ENCODE measurements at places on chromosomes 1 and 21.

DNA sequence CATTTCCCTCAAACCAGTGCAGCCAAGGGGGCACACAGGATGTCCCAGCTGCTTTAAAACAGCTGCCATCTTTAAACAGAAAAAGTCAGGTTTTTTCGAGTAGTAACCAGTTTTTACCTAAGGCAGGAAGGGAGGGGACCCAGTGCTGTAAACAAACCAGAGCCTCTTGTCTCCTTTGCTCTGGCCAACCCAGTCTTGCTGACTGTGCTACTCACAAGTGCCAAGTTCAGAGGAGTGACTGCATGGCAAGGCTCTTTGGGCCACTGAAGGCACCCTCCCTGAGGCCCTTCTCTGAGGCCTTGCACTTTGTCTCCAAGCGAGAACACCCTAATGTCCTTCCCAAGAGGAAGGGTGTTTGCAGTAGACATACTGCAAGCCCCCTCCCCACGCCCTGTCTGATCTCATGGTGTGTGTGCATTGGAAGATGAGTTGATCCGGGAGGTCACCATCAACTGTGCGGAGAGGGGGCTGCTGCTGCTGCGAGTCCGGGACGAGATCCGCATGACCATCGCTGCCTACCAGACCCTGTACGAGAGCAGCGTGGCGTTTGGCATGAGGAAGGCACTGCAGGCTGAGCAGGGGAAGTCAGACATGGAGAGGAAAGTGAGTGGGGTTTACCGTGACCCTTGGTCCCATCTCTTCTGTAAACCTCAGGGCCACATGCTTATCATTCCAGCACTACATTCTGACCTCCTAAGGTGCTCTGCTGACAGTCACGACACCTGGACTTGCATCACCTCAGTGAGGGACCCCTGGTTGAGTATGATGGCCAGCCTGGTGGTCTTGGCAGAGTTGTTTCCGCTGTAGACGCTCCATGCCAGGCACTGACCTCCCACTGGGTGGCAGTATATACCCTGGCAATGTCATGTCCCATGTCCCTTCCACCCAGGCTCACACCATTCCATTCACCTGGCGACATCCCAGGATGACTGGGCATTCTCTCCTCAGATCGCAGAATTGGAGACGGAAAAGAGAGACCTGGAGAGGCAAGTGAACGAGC lies 4.7 kb downstream of the DNALI1 start:
- DNase-seq: no peak

- DNase-seq: peak; percentile 25
Measured at GRCh38 chr1:148388260-148389026, 94.7 kb downstream of the PPIAL4G start.

- no peak for DNase-seq
Measured at GRCh38 chr1:240691909-240692705, 80.2 kb upstream of the GREM2 start.

DNA sequence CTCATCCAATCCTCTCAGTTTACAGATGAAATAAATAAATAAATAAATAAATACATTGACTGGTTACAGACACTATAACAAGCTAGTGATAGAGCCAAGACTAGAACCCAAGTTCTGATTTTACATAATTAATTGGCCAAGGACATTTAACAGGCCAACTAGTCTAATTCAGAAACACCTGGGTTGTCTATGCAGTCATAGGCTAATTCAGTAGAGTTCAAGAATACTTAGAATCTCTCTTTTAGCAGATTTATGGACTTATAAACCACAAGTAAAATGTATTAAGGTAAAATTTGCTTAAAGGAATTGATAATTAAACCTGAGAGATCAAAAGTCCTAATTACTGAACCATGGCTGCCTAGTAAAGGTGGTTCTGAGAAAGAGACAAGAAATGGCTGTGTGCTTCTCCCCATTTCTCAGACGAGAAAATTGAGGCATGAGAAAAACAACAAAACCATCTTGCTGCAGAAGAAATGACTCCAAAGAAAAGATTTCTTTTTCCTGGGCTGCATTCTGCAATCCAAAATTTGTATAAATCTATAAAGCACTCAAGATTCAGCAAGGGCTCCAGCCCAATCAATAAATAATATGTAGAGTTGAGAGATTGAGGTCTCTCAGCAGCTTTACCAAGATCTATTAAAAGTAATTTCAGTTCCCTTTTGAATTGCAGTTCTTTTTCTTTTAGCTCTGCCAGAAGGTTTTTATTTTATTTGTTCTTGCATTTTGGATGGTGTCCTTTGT lies 98.3 kb downstream of the DUSP10 start:
- no peak for DNase-seq

DNA sequence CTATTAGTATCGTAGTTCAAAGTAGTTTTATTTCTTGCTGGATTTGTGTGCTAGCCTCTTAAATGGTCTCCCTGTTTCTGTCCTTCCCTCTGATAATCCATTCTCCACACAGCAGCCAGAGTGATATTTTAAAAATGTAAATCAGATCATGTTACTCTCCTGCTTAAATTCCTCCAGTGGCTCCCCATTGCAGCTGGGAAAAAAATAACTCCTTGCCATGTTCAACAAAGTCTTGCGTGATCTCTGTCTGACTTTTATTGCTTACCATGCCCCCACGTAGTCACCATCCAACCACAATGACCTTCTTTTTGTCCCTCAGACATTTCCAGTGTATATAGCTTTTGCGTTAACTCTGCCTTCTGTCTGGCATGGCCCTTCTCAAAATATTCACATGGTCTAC lies 178.8 kb downstream of the FGGY start:
- no peak for DNase-seq

DNA sequence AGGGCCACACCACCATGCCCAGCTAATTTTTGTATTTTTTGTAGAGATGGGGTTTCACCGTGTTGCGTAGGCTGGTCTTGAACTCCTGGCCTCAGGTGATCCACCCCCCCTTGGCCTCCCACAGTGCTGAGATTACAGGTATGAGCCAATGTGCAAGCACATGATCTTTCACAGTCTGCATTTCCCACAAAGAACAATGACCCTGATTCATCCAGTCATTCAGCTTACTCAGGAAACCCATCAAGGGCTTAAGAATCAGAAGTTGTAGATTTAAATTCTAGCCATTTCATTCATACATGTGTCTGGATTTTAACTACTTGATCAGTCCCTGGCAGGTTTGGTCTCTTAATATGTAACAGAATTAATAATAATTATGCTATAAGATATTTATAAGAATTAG lies 2065.7 kb downstream of the MRPL39 start:
- no peak for DNase-seq

DNA sequence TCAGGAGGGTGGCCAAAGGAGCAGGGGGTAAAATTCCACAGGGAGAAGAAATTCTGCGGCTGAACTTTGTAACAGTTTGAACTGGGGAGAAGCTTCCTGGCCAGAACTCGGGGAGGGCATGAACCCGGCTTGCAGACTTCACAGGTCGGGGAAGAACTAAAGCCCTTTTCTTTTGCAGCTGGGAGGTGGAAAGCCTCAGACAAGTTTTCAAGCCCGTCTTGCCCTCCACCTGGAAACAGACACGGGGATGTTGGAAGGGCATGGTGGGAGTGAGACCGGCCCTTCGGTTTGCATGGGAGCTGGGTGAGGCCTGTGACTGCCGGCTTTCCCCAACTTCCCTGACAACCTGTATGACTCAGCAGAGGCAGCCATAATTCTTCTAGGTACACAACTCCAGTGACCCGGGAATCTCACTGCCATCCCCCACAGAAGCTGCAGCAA lies 11.3 kb downstream of the THEM4 start:
- no peak for DNase-seq

DNA sequence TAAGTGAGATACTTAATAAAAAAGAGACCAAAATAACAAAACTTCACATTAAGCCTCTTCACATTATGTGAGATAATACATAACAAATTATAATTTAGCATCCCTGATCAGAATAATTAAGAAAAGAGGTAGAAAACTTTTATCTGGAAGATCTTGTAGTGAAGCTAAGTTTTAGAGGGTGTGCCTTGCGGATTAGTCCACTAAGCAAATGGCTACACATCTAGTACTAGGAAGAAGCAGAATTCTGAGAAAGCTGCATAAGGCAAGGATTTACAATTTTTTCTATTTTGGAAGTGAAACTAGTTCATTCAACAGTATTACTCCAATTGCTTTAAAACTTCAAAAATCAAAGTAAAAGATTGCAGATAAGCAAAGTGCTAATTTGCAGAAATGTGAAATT lies 3.5 kb downstream of the YOD1 start:
- no peak for DNase-seq

DNA sequence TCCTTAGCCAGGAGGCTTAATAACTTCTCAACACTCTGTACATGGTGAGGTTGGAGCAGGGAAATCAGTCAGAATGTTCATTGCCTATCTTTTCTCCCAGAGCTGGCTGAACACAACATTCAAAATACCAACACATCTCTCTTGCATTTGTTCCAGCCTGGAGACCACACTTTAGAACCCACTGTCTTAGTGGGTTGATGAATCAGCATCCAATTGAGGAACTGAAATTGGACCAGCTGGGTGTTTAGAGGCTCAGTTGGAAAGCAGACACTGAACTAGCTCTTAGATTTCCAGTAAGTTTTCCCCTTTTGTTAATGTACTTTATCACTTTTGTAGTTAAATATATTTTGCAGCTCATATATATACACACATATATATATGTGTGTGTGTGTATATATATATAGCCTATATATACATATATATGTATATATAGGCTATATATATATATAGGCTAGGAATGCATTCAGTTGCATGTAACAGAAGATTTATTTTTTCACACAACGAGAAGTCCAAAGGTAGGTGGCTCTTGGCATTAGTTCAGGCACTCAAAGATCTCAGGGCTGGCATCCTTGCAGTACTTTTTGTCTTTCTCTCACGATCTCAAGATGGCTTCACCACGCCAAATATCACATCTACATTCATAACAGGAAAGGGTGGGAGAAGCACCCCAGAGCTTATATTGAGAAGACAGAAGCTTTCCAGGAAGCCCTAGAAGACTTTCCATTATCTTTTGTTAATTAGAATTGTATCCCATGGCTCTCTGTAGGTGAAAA lies 35.0 kb upstream of the HUNK start:
- DNase-seq: no peak

DNA sequence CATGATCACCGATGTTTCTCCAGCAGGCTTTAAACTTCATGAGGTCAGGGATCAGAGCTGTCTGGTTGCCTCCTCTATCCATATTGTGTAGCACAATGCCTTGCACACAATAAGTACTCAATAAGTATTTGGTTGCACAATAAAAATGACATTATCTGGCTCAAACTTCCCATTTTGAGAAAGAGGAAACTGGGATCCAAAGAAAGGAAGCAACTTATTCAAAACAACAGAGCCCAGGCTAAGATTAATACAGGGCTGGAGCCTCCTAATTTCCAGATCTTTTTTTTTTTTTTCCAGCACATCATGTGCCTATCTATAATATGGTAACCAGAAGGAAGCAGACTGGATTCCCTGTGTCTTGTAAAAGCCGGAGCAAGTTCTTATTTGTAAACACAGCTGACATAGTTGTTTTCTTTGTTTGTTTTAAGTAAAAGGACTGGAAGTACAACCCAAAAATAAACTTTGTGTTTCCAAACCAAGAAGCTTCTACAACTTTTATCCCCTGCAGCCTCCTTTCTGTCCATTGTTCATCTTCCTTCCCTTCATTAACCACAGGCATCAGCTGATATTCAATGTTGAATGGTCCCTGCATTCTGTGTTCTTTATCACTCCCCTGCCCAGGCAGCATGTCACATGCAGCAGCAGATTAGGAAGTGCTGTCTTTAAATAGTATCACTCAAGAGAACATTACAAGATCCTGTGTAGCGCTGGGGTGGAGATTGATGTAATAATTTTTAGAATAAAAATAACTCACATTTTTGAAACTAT lies 71.2 kb upstream of the HOOK1 start:
- no peak for DNase-seq

DNA sequence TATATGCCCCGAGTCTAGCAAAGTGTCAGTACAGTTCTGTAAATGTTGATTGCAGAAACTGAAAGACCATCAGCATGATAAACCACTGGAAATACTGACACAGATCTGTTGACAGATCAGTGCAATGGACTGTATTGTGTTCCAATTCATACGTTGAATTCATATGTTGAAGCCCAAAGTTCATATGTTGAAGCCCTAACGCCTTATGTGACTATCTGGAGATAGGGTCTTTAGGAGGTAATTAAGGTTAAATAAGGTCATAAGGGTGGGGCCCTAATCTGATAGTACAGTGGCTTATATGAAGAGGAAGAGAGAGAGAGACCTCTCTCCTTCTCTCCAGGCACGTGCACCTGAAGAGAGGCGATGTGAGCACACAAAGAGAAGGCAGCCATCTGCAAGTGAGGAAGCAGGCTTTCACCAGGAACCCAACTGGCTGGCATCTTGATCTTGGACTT lies 144.7 kb downstream of the MRPL39 start:
- no peak for DNase-seq

GRCh38 chr1:214316593-214316992 lies 35.6 kb downstream of the SMYD2 start:
- no peak for DNase-seq

DNA sequence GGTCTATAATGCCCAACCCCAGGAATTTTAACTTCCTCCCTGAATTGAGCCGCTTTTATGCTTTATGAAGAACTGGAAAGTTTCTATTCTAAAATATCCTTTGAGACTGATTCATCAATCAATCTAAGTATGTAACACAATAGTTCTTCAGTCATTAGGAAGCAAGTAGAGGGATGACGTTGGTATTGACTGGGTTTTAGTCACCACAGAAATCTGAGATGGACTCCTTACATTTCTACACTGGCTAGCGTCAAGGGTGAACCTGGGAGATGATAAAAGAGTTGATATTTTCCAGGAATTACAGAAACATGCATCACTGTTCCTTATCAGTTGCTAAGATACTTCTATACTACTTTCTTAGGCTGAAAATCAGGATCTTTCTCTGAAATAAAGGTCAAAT lies 308.0 kb downstream of the HMCN1 start:
- no peak for DNase-seq

- DNase-seq: peak; percentile 94
Measured at GRCh38 chr1:39960431-39960958, 5.5 kb downstream of the MFSD2A start.

DNA sequence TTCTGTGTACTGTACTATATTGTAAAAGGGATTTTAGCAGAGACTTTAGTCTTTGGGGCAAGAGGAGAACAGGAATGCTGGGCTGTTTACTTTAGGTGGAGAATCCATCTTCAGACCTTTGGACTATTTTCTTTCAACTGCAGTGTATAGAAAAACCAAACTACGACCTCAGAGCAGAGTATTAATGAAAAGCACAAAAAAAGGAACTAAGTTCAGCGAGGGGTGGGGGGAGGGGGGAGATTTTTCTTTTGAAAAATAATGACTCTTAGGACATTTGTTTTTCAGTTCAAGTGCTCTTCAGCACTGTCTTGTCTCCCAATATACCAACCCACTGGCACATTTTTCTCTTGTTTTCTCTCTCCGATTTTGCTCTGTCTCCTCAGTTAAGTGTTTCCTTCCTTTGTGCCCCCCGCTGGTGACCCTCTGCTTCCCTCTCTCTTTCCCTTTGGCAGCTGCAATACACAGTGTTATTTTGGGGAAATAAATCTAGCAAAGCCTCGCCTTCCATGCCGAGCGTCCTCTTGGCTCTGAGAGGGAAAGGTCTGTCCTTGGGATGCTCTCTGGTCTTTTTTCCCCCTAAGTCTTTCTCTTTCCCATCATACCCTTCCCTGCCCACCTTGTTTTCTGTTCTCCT lies 44.8 kb downstream of the ACP6 start:
- no peak for DNase-seq
